Activated gamma-delta T cell treated with Interleukin-2 at 50 U/mL for 16 hours (primary cell): ENCODE measurements at places on chromosomes 7 and 10.

GRCh38 chr10:4549139-4549653 lies 276.8 kb upstream of the AKR1E2 start:
- DNase-seq, result no peak

- DNase-seq, result no peak
These were observed 101.5 kb downstream of the FOXL3 start for GRCh38 chr7:391411-391951.

DNA sequence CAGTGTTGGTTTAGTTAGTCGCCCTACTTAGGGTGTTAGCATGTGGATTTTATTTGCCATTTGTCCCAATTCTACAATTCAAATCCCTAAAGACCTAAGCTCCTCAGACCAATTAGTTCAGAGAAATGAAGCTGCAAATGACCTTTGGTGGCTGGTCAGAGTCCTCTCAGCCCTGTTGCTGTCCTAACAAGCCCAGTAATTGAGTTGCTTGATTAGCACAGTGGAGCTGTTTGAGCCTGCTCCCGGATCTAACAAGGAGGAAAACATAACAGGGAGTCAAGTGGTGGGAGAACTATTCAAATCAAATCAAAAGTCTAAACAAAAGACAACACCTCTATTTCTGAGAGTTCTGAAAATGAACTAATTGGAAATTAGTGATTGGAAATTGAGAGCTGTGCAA lies 22.1 kb downstream of the ZDHHC6 start:
- DNase-seq, result no peak

- peak; percentile 14 for DNase-seq
These were observed 11.8 kb downstream of the NT5C3A start for GRCh38 chr7:33050535-33051318.

GRCh38 chr10:132958883-132959558 lies 16.7 kb upstream of the CFAP46 start:
- no peak for DNase-seq

DNA sequence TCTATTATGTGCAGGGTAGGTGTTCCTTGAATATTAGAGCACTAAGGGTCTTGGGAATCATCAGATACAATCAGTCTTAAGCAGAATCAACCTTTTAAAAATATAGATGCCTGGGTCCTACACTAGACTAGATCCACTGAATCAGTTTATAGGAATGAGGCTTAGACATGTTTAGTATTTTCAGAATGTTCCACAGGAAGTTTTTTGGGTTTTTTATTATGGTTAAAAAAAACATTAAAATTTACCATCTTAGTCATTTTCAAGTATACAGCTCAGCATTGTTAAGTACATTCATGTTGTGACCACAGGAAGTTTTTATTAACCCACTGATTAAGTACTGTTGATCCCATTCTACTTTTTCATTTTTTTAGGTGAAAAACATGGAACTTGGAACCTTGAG lies 135.7 kb downstream of the LCOR start:
- no peak for DNase-seq

DNA sequence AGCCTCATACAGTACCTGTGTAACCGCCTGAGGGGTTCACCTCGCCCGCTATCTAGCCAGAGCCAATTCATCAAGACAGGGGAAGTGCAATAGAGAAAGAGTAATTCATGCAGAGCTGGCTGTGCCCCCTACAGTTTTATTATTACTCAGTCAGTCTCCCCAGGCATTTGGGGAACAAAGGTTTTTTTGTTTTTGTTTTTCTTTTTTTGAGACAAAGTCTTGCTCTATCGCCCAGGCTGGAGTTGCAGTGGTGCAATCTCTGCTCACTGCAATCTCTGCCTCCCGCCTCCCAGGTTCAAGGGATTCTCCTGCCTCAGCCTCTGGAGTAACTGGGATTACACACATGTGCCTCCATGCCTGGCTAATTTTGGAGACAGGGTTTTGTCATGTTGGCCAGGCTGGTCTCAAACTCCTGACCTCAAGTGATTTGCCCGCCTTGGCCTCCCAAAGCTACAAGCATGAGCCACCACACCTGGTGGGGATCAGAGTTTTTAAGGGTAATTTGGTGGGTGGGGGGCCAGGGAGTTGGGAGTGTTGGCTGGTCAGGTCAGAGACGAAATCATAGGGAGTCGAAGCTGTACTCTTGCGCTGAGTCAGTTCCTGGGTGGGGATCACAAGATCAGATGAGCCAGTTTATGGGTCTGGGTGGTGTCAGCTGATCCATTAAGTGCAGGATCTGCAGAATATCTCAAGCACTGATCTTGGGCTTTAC lies 116.5 kb downstream of the MARCHF5 start:
- no peak for DNase-seq

GRCh38 chr7:158388928-158389327 lies 198.7 kb downstream of the PTPRN2 start:
- no peak for DNase-seq

- DNase-seq, result no peak
These were observed 15.6 kb upstream of the FXYD4 start for GRCh38 chr10:43355749-43356371.

DNA sequence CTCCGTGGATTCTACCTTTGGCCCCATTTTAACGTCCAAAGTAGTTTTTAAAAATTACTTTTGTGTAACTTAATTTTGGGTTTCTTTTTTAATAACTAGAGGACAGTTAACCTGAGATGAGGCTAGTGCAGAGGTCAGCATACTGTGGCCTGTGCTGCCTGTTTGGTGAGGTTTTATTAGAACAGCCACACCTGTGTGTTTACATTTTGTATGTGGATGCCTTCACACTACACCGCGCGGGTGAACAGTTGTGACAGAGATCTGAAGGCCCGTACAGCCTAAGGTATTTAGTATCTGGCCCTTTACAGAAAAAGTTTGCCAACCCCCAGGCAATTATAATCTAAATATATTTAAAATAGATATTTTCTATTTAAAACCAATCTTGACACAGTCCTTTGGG lies 46.9 kb downstream of the STK17A start:
- DNase-seq, result no peak

DNA sequence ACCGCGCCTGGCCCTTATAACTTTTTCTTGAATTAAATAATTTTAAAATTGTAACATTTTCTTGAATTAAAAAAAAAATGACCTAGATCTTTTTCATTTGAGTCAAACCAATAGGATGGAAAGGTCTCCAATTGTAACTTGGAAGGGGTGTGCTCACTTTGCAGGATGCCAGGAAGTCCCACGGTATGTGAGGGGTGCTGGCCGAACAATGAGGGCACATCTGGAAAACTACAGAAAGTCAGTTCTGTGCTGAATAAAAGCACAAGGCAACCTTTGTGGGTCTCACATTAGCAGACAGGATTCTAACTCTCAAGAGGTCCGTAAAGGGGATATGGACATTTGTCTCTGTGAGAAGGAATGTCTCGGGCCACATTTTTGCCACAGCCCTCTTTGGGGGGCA lies 52.8 kb upstream of the PDLIM1 start:
- DNase-seq, result no peak

DNA sequence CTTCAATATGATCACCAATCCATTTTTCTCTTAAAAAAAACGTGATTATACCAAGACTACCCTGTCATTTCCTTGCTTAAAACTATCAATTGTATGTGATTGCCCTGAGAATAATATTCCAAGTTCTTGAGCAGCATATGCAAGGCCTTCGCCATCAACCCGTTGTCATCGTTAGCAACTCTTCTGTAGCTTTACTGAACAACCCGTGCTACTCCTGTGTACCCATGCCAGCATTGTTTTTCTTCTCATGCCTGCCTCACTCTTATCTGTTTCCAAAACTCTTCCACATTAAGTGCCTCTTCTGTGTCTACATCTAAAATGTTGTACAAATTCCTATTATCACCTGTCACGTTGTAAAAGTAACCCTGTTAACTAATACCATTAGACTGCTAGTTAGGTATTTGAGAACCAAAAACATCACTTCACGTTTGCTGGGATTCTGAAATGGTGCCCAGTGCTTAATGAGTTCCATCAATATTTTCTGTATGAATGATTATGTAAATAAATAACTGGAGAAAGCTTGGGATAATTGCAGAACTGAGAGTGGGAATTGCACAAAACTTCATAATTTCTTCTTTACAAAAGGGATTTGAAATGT lies 10.5 kb downstream of the CAV2 start:
- DNase-seq, result no peak

DNA sequence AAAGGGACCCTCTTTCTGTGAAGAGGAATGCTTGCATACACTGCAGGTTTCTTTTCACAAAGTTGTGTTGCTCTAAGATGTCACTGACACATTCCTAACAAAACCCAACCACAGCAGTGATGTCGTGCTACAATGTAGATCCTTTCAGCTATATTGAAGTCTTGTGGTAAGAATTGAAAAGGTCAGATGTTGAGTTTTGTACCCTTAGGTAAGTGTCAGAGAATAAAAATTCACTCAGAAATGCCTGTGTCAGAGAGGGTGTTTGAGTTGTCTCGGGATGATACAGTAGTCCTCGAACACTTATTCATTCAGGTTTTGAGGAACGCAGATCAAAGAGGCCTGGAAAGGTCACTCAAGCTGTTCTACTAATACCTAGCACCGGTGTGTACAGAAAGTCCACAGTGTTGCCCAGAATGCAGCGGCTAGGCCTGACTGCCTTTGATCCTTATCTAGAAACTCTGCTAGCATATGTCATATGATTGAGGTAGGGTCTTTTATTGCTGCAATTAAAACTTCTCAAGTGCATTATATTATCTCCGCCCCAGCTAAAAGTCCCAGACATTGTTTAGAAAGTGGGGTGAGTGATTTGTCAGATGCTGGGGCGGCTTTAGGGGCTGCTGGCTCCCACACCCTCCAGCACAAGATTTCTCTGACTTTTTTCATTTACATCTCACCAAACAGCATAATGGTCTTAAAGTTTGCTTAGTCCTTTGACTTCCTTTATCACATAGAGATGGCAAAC lies 26.0 kb downstream of the RNF32 start:
- DNase-seq, result no peak

DNA sequence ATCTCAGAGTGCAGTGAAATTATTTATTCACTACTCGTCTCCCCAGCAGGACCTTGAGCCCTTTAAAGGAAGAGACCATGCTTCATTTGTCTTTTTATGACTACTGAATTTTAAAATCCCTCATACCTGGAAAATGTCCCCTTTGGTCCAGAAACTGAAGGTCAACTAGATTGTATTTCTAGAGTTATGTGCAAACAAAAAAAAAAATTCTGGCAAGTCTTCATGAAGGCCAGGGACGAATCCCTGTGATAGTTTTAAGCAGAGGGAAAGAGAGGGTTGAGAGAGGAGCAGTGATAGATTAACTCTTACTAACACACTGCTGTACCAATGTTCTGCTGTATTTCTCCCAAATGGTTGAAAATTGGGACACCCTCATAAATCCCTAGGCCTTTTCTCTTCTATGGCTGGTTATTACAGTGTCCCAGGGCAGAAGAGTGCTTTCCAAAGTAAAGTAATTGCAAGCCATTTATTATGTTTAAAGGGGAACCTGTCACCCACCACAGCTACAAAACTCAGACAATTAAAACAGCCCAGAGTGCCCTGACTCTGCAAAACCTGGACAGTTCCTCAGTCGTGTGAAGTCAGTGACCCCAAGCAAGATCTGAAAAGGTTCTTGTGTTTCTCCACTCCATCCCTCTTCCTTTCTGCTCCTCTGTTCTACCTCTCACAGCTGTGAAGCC lies 182.8 kb upstream of the AOAH start:
- DNase-seq, result no peak

DNA sequence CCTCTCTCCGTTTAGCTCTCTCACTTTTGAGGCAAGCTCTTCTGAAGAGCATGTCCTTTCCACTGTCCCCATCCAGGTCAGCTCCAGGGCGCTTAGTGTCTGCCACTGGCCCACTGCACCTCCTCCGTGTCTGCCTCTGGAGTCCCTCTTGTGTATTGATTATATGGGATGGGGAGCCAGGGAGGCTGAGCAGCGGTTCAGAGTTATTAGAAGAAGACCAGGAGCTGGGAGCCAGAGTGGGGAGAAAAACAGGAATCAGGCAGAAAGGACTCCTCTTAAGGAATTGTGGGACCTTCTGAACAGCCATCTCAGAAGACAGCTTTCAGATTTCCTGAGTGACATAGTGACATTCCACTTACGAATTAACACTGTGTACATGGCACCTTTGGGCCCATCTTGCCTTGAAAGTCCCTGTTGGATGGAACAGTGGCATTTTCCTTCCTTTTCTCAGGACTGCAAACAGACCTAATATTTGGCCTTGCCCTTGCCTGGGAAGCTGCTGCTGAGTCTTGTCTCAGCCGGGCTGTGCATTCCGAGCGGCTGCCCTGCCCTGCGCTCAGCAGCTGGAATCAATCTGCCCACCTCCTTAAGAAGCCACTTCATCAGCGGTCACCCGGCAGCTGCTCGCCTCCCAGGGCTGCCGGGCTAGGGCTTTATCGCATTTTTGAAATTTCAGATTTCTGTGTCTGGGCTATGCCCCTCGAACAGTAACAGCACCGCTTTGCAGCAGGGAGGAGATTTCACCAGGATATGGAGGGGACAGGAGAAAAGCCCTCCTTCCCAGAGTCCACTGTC lies 81.1 kb upstream of the PRKG1 start:
- no peak for DNase-seq

- no peak for DNase-seq
These were observed 93.7 kb downstream of the EPC1 start for GRCh38 chr10:32253276-32253675.

DNA sequence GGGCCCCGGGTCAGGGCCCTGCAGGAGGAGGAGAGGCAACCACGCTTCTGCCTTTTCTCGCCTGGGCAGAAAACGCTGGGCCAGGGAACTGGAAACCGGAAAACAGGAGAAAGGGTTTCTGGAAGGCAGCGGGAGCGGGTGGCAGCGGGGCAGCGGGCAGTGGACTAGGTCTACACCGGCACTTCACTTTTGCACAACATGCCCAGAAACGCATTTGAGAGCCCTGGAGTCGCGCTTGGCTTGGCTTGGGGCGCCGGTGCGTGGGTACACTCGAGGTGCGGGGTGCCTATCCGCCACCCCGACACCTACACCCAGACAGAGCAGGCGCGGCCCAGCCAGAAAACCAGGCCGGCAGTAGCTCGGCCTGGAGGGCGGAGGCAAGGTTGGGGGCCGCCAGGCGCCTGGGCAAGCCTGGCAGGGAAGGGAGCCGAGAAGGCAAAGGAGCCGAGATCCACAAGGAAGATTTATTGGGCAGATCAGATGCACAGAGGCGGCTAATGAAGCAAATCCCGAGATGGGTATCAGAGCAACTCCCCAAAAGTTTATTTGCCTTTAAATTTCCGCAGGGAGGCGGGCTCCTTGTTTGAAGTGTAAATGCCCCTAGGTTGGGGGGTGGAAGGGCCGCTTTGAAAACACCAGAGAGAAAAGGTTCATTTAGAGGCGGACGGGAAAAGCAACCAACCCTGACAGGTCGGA lies 3.2 kb upstream of the PAX2 start:
- DNase-seq, result no peak
